ENCODE measurements at places on chromosomes 13 and 19.

DNA sequence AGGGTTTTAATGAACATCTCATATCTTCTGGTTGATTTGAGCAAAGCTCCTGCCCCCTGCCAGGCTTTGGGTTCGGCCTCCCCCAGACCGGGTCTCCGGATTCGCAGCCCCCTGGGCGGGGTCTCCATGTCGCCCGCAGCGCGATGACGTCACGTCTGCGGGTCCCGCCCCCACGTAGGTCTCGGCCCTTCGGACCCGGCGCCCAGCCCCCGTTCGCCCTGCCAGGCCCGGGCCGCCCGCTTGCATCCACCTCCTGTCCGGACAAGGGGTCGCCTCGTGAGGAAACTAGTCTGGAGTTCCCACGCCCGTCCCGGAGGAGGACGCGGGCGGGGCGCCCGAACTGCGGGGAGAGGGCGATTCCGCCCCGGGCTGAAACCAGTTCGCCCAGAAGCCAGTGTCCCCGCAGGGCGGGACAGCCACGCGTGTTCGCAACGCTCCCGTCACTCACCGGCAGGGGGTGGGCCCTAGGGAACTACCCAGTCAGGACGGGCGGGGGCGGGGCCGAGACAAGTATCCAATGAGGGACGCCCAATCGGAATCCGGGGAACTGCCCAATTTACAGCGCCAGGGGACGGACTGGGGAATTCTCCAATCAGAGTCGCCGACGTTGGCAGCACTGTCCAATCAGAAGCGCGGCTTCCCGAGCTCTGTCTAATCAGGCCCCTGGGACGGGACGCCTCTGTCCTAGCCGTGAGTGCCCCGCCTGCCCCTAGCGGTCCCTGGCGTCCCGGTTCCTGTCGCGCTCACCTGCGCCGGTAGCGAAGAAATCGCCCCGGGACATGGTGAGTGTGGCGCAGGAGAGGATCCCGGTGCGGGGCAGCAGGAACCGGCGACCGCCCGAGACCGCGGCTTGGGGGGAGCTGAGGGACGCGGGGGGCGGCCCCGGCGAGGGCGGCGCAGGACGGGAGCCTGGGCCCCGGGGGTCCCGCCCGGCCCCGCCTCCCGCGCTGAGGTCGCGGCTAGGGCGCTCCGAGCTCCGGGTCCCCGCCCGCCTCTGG is at the start of gene ZNF555:
ZNF555 (plus strand) TSS at position 682 of the 998 bp plus-strand sequence; CDS start at position 780, 98 bp downstream.
- DNase-seq = peak; percentile 93

GRCh38 chr19:35266520-35267352 is 2.0 kb upstream of the USF2 start:
- no peak for DNase-seq

GRCh38 chr19:3683405-3684053 is 16.7 kb downstream of the PIP5K1C start:
- no peak for DNase-seq

GRCh38 chr13:43572656-43573360 is 214.0 kb downstream of the ENOX1 start:
- peak; percentile 10 for DNase-seq

- no peak for DNase-seq
These were observed 18.7 kb downstream of the STK24 start for GRCh38 chr13:98557937-98558792.

DNA sequence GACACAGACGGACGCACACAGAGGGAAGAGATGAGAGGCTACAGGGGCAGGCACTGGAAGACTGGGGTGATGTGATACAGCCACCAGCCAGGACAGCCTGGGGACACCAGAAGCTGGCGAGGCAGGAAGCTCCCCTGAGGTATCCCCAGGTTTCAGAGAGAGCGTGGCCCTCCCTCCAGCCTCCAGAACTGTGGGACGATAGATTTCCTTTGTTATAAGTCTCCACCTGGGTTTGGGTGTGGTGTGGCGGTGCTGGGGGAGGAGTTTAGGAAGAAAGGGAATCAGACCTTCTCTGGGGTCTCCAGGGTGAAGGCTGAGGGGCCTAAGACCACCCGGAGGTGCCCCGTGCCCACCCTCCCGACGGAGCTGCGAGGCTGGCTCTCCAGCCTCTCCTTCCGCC is 2.7 kb upstream of the ASPDH start:
- no peak for DNase-seq

Data from epithelial cell of prostate (primary cell).